Activated T-cell treated with anti-CD3 and anti-CD28 coated beads, Interleukin-2, amount 50 U/mL, for 72 hours (primary cell): ENCODE measurements at places on chromosomes 12 and 14. TPM values are rescaled to one million over a fixed set of nuclear protein-coding genes. Genes with fewer than 3 reads are reported as not detected.

FBXL14 gene
- total RNA-seq, result 18.1 TPM

TMEM30B gene
- 2.2 TPM for total RNA-seq

SIRT4 gene
- total RNA-seq, result 4.9 TPM

CIROP gene
- total RNA-seq, result not detected

IL26 gene
- 0.53 TPM for total RNA-seq

KRT86 gene
- 0.82 TPM for total RNA-seq
